ENCODE measurements at places on chromosomes 2 and 18. TPM values are rescaled to one million over a fixed set of nuclear protein-coding genes. Genes with fewer than 3 reads are reported as not detected.

TSPYL6 gene
- polyA plus RNA-seq, result not detected

DNA sequence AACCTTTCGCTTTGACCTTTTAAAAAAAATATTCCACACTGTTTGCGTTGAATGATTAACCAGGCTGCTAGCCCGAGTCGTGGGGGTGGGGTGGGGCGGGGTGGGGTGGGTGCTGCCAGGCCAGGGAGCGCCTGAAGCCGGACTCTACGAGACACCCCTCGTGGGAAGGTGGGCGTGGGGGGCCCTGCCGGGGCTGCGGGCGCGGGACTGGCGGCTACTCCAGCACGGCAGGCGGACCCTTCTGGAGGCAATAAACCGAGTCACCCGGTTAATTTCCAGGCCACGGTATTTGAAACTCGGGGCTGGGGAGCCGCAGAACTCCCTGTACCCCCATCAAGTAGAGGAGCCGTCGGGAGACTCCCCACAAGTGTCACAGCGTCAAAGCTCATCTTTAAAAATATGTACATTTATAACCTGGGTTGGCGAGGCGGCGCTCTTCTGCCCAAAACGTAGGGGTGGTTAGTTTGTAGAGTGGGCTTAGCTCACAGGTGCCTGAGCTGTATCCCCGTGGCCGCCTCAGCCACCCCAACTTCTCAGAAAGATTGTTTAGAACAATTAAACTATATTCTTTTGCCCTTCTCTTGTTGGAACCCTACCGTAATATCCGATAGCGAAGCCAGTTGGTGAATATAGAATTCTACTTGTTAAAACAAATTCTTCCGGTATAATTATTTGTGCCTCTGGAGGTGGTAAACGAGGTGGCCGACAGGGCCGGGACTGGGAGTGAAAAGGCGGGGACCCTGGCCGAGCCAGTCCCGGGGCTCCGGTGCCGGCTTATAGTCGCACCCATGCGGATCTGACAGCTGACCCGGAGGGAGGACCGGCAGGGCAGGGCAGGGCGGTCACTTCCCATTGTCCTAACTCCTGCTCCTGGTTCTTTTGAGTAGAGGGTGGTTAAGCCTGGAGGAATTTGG lies 1.4 kb downstream of the B3GNT2 start:
- DNase-seq, result peak; percentile 72

DNA sequence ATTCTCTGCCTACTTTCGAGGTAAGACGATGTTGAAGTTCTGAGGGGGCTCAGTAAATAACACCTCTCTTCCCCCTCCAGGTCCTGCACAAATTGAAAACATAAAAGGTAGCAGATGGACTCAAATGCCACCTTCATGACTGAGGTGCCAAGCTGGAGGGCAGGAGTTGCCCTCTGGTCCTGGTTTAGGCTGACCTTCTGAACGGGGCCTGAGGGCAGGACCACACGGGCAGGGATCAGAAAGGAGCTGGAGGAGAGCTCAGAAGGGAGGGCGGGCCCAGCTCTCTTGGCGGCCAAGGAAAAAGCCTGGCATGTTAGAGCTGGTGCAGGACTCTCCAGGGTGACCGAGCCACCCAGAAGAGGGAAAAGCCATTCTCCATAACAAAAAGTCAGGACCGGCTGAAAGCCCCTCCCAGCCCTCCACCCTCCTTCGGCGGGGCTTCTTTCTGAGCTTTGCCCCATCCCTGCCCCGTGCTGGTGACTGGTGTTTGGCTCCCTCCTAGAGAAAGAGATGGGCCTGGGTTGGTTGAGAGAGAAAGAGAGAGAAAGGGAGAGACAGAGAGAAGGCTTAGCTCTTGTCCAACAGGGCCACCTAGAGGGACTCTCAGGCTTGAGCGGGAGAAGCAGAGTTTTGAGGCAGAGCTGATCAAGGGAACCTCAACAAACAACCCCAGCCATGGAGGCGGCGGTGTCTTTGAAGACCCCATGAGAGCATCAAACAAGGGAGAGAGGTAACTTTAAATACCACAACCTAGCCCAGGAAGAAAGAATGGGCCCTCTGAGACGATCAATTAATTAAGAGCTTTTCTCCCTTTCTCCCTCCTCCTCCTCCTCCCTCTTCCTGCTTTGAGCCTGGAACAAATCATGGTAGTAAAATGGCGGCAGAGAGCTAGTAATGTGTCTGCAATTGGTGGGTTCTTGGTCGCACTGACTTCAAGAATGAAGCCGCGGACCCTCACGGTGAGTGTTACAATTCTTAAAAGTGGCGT lies 50.8 kb downstream of the WIPF1 start:
- DNase-seq, result peak; percentile 82

- peak; percentile 21 for DNase-seq
Measured at GRCh38 chr2:126399001-126399400, 257.0 kb upstream of the GYPC start.

DNA sequence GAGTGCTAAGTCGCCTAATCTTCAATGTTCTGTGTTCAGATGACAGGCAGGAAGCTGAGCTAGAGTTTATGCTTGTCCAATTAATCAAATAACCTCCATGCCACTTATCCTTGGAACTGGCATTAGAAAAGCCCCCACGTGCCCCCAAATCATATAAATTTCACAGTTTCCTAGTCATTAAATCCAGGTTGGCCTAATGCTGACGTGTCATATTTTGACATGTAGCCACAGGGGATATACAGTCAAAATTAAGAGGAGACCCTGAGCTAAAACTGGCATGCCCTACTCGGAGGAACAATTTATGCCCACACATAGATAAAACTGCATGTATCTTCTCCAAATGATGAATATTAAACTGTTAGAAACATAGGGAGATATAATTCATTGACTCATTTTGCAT lies 101.0 kb downstream of the AFF3 start:
- no peak for DNase-seq

GRCh38 chr2:106117347-106117746 lies 76.8 kb downstream of the UXS1 start:
- DNase-seq, result no peak

BMP10 gene
- not detected for polyA plus RNA-seq

CASP10 gene
- polyA plus RNA-seq, result 1.9 TPM

DNA sequence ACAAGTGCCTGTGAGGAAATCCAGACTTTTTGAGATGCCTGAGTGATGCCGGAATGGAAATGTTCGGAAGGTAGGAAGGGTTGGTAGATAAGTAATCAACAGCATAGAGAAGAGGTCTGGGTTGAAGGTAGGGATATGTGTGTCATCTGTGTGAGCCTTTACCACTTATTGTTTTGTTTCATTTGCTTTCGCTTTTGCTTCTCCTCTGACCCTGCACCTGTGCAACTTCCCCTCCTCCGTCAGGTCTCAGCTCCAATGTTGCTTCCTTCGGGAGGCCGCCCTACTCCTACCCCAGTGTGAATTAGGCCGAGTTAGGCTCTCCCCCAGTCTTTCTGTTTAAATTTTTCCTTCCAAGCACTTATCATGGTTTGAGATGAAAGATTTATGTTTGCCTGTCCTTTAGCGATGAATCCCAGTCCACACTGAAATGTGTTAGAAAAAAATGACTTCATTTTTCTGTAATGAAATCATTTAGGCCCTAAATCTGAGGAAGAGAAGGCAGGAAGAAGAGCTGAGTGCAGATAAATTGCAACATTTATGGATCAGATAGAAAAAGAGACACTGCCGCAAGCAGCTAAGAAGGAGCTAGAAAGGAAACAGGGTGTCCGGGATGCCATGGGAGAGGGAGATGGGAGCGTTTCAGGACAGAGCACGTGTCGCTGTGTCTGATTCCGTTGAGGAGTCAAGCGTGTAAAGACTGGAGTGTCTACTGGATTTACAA lies 139.6 kb upstream of the PELI1 start:
- DNase-seq, result no peak

SALL3 gene
- polyA plus RNA-seq, result 11.0 TPM

GRCh38 chr18:49059028-49059834 lies 108.5 kb upstream of the SMAD7 start:
- DNase-seq, result peak; percentile 47

TMEM214 gene
- 16.2 TPM for polyA plus RNA-seq

- no peak for DNase-seq
Measured at GRCh38 chr2:188973641-188974040, 532 bp upstream of the COL3A1 start.

DNA sequence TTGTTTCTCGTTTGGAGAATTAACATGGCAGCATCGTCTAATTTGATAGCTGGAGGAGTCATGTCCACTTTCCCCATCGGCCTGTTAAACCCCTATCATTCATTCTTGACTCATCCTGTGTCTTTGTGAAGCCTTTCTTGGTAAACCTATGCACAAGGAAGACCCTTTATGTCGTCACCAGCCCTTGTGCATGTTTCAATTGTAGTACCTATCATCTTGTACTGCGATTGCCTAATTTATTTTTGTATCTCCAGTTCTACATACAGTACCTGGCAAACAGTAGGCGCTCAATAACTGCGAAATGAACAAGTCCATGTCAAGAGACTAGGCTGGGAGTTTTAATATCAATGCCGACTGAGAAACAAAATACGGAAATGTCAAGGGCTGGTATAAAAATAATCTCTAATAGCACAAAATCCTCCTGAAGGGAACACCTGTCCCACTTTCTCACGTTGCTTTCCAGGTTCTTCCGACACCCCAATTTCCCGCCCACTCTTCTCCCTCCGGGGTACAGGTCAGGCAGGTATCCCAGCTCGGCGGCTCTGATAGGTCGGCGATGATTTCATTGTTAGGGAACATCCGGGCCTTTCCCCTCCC lies 1.3 kb upstream of the PPM1B start:
- DNase-seq, result no peak

DNA sequence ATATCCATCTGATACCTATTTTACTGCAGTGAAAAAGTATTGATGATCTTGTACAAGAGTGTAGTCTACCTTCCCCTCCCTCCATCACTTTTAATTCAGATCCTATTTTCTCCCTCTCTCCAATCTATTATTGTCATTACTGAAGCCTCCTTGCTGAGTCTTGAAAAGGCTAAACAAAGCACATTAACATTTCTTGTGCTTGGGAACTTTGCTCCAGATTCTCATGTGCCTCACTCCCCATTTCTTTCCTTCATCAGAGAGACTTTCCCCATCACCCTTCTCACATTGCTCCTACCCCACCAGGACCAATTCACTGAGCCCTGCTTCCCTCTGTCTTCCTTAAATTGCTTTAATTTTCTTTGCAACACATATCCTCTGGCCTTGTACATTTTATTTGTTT lies 736.2 kb upstream of the GCFC2 start:
- peak; percentile 55 for DNase-seq

Measured in GM23338 (cell line).